ENCODE measurements at places on chromosomes 3 and 15.

DNA sequence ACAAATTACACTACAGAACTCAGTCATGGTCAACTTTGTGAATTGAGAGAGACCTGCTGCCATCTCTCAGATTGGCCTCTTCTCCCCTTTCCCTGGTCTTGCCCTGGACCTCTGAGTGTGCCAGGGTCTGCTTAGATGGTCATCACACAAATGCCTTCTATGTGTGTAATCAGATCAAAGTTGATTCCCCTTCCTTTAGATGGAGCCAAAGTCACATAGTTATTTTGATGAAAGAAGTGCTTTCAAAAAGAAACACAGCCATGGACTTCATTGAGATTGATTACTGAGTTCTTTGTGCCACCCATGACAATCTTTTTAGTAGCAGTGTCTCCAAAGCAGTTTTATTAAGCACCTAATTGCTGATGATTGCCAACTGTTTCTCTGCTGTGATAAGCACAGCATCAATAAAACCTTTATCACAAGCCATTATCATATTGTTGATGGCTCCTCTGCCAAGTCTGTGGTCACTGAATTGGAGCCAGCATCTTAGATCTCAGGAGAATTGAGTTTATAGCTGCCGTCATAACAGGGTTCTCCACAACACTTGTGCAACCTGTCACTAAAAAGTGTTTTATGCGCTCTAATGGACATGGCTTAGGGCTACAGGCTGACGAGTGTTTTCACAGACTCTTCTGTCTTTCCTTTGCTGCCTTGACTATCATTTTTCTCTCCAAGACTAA lies 149.7 kb upstream of the NUDT16 start:
- peak; percentile 67 for DNase-seq

DNA sequence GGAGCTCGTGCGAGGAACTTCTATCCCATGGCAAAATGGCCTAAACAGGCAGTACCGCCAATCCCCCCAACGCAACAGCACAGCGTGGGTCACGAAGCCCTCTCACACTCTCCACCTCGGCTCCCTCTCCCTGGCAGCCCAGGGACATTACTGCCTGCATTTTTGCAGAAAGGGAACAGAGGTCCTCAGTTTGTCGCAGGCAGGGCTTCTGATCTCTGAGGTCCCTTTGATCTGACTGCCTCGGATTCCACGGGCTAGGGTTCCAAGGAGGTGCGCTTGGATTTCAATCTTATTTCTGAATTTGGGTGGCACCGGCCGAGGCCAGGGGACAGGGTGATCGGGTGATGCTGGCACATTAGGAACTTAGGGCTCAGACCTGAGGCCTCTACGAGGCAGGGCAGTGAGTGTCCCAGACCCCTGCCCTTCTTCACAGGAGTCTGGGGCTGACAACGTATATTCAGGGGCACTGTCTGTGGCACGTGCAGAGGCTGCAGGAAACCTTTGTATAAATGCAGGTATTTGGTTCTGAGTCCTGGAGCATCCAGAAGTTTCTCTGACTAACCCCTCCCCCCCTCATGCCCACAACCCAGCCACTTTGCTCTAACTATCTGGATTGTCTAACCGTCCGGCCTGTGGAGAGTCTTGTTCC lies 197.9 kb downstream of the XXYLT1 start:
- no peak for DNase-seq

GRCh38 chr15:21261965-21262850 lies 178.1 kb downstream of the POTEB3 start:
- DNase-seq = no peak

- no peak for DNase-seq
Observed at GRCh38 chr15:33716025-33716424, 252.3 kb upstream of the CHRM5 start.

DNA sequence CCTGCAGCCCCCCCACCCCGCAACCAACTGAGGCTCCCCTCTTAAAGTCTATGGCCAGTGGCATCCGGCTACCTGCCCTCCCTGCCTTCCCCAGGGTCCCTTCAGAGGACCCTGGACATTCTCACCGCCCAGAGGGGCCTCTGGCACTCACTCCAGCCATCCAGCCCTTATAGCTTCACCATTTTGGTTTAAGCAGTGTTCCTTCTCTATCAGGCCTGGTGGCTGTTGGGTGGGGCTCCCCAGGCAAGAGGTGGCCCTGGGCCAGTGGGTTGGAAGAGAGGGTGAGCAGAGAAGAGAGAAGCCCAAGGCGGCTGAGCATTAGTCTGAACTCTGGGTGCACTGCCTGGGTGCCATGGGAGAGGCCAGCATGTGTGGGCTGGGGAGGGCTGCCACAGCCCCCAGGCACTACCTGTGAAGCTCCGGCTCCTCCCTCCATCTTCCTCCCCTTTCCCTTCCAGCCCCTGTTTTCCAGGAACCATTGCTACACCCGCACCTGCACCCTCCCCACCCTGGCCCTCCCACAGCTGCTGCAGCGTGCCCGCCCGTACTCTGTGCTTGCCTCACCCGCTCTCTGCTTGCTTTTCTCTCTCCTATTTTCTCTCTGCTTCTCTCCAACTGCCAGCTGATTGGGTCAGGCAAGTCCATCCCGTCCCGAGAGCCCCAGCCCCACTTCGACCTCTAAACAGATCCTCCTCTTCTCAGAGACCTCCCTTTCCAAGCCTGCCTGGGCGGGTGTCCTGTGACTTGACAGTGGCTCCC lies 168.2 kb downstream of the TBC1D2B start:
- DNase-seq = no peak

DNA sequence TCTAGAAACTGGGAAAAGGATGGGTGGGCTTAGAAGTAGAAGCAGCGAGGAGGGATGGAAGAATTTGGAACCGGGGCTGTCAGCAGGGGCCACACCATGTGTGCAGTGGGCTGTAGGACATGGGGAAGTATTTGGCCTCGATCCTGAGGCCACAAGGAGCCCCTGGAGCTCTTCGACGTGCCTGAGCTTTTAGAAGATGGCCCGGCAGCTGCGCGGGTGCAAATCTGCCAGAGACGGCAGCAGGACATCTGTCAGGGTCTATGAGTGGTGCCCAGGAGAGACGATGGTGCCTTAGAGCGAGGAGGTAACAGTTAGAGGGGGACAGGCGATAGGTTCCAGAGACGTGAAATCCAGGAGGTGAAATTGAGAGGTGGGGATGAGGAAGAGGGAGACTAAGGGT lies 321.1 kb downstream of the UACA start:
- DNase-seq = no peak

- no peak for DNase-seq
Observed at GRCh38 chr3:49012441-49013017, 5.3 kb downstream of the WDR6 start.

DNA sequence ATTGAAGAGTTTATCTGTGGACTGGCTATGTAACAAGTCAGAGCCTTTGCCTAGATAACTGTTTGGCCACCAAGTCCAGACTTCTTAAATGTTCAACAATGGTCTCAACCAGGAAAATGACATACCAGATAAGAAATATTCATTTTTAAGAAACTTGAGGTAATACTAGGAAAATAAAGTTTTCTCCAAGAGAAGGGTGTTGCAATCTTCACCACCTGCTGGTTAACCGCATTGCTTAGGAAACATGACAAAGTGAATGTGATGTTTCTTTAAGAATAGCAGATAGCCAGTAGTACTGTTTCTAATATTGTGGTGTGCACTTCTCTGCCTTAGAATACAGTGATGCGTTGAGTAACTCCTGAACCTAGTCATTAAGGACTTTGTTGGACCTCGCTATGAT lies 321.5 kb upstream of the CADM2 start:
- no peak for DNase-seq

GRCh38 chr3:63523100-63523499 lies 129.4 kb upstream of the SNTN start:
- no peak for DNase-seq

DNA sequence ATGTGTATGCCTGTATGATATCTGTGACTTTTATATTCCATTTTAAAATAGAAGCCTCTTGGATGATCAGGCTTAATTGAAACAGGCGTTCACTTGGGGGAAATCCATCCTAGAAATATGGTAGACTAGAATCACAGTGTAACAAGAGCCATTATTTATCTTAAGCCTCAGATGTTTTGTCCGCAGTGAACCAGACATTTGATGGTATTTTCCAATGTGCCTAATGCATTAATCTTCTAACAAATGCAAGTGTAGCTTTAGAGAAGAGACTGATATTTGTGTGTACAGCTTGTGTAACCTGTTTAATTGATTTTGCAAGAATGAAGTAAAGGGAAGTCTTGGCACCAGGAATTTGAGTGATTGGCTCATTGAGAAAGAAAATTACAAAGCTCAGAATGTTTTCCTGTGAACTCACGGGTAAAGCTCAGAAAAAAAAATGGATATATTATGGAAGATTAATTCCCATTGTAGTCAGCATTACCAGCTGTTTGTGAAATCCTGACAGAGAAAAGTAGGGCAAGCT lies 155.7 kb downstream of the SV2B start:
- DNase-seq = no peak

DNA sequence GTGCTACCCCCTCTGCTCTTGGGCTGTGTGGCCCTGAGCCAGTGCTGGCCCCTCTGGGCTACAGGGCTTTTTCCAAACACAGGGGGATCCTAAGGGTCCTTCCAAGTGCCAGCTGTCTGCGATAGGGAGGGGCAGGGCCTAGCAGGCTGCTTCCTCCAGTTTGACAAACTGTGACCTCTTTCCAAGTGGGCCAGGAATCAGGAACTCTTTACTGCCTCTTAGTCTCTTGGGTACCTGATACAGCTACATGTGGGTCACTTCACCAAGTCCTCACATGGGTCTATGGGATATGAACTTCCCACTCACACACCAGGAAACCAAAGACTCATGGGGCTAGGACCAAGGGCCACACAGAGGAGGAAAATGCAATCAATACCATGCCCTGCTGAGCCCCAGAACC lies 25.4 kb downstream of the SEC61A1 start:
- DNase-seq = no peak

DNA sequence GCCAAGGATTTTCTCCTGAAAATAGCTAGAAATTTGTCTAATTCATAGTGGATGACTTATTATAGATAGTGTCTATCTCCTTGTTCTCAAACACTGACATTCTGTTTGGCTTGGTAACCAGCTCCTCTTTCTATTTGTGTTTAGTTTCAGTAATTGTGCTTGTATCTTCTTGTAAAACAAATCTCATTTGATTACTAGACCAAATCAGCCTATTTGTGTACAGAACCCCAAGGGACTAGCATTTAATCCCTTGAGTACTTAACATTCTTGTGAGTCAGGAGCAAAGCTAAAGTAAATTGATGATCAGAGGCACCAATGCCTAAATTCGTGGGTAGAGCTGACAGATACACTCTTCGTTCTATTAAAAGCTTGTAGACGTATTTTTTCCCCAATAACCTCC lies 306.5 kb upstream of the SLITRK3 start:
- DNase-seq = no peak

DNA sequence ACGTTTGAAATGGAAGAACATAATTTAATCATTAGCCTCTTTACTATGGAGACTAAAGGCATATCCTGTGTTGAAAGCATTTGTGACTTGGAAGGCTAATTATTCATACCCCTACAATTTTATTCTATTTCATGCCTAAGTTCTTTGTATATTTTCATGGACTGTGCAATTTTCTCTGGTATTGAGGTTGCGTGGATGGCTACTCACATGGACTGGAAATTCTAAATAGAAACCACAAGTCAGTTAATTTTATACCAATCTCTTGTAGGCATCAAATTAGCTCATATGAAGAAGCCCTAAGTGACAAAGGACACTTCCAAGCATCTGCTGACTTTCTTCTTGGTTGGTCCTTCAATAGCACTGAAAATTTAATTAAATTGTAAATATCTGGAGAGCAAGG lies 1353.5 kb downstream of the ROBO1 start:
- no peak for DNase-seq

GRCh38 chr3:32175607-32176197 lies 62.8 kb upstream of the CMTM8 start:
- DNase-seq = no peak

DNA sequence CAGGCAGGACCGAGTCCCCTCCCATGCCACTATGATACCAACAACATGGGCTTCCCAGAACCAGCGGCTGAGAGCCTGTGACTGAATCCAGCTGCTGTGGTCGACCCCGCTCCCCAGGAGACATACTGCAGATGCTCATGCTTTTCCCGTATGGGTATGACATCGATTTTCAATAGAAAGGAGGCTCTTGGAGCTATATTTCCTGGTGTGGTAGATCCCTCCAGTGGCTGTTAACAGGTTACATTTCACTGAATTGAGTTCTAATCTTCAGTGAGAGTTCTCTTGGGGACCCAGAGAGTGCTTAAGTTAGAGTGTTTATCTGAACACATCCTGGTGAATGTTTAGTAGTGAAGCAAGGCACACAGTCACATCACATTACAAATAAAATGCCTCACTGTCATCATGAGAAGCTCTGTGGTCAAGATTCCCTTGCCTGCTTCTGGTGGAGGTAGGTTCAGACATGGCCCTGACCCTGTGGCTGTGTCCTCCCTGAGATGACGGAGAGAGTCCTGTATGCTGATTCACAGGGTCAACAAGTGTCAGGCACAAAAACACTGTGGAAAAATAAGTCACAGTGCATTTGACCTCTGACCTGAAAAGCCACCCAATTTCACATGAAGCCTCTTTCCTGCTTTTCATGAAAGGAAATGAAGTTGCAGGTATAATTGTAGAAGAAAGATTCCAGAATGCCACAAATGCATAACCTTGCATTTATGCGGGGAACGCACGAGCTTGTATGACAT lies 110.9 kb downstream of the GABRG3 start:
- no peak for DNase-seq

All from NCI-H187 treated with DMSO at 0.1 percent for 48 hours (cell line).